ENCODE measurements at places on chromosomes 11 and 22.
A peak's percentile ranks its signal among the peaks of the same experiment; 100 is the strongest.

DNA sequence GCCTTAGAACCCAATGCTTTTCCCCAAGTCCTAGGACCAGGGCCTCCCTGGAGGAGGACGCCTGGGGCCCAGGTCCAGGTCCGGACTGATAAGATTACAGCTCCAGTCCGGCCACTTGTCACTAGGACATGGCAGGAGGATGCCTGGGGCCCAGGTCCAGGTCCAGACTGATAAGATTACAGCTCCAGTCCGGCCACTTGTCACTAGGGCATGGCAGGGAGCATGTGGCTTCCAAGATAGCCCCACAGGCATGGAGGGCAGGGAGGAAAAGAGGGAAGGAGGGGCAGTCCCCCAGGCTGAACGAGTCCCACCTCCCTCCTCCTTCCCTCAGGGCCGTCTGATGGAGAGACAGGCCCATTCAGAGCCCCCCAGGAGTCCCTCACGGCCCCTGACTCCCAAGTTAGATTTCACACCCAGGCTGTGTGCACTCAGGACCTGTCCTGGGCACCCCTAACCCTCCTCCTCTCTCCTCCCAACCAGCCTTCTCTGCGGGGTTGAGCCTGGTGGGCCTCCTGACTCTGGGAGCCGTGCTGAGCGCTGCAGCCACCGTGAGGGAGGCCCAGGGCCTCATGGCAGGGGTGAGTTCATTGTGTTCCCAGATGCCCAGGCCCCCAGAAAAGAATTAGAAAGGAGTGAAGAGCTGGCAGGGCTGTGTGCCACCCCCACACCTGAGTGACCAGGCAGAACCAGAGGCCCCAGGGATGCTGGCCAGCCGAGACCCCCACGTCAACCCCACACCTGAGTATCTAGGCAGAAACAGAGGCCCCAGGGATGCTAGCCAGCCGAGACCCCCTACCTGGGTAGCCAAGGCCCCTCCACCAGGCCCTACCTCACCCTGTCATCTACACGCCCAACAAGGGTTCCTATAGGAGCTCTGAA is 2.1 kb downstream of the TSPAN32 start:
- no peak for DNase-seq

DNA sequence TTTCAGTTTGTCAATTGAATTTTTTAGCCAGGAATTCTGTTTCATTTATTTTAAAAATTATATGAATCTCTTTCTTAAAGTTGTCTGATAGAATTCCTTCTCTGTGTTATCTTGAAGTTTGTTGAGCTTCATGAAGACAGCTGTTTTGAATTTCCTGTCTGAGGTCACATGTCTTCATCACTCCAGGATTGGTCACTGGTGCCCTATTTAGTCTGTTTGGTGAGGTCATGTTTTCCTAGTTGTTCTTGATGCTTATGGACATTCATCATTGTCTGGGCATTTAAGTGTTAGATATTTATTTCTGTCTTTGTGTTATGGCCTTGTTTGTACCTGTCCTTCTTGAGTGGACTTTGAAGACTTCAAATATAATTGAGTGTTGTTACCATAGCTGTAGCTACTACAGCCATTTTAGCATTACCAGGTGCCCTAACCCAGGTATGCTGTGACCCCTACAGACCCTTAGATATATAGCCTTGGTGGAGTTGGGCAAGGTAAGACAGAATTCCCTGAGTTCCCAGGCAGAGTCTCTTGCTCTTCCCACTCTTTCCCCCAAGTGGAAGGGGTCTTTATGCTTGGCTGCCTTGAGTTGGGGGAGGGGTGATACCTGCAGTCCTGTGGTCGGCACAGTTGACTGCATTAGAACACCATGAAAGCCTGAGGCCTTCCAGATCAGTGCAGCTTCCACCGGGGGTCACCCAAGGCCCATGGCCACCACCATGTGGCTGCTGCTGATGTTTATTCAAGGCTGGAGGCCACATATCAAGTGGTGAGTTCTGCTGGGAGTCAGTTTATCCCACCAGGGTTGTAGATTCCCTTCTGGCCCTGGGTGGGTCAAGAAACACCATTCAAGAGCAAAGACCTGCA is 229.6 kb downstream of the DYNC2H1 start:
- DNase-seq, result no peak

DNA sequence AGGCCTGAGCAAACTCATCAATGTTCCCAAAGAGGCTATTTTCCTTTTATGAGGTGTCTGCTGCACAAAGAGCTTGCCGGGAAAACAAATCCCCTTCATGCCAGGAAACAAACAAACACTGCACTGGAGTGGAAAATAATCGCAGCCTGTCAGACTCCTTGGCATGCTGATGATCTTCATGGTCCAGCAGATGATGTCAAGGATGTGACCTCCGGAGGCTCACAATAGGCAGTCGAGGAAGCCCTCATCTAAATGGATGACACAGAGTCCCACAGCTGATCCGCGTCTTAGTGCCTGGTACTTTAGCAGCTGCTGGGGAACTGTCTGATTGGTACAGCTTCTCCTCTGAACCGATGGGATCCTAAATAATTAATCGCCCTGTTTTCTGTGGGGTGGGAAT is 187.6 kb downstream of the TENM4 start:
- DNase-seq, result peak; percentile 15

GRCh38 chr11:19216709-19217374 is 15.1 kb upstream of the CSRP3 start:
- no peak for DNase-seq

DNA sequence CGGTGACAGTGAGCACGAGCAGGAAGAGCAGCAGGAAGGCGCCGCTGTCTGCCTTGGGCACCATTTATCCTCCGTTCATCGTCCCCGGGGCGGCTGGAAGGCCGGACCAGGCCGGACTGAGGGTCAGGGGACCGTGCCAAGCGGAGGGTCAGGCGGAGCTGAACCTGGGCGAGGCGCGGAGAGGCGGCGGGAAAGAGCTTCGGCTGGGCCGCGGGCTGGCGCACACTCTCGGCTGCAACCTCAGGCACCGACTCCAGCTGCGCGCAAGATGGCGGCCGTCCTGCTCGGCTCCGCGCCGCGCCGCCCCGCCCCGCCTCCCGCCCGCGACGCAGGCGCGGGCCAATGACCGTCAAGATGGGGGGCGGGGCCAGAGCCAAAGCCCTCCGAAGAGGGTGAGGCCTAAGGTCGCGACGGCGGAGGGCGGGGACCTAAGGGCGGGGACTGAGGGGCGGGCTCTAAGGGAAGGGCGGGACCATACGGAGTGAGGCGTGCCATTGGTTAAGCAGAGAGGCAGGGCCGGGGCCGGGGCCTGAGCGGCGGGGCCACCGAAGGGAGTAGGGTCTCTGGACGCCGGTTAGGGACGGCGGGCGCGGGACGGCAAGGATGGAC is at the start of gene DGCR2:
Gene DGCR2 (minus strand): TSS at position 270 of the 609 bp plus-strand sequence. CDS start 206 bp downstream, at position 64.
- peak; percentile 94 for DNase-seq

DNA sequence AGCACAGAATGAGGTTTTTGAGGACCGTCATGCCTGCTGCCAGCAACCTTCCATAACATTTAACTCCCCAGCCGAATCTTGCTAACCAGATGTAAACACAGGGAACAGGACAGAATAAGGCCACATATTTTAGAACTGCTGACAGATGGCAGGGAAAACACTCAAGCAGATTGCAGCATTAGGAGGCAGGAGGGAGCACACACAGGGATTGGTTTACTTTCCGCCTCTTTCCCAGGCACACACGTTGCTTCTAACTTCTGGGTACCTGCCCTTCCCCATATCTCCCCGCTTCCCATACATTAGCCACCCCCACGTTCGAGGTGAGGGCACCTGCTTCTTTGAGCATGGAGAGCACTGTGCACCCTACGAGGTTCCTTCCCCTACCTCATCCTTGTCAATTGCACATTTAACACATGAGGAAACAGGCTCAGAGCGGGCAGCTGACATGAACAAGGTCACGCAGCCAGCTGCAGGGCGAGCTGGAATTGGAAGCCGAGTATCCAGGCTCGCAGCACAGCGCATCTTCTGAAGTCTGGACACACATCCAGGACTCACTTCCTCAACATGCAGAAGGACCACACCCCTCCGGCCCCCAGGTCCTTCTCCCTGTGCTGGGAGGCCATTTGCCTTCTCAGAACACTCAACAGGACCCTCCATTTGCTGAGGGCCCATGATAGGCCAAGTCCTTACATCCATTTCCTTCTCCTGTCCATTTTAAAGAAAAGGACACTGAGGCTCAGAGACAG is 18.7 kb downstream of the ASPHD2 start:
- DNase-seq, result no peak

- DNase-seq, result no peak
These were observed 2.6 kb downstream of the PPP1R14B start for GRCh38 chr11:64244107-64244506.

Measured in NCI-H748 treated with DMSO at 0.1 percent for 48 hours (cell line).